ENCODE measurements at places on chromosomes 2 and 18. TPM values are rescaled to one million over a fixed set of nuclear protein-coding genes. Genes with fewer than 3 reads are reported as not detected.

The SCN9A gene
- 57.8 TPM for total RNA-seq

The RESP18 gene
- total RNA-seq: not detected

The SAG gene
- total RNA-seq: not detected

The PSD4 gene
- 1.2 TPM for total RNA-seq

The SGPP2 gene
- total RNA-seq: not detected

The IRS1 gene
- total RNA-seq: 10.4 TPM

The MYO1B gene
- 87.3 TPM for total RNA-seq

The KLHL14 gene
- total RNA-seq: not detected

The TXNDC2 gene
- not detected for total RNA-seq

The CELF4 gene
- total RNA-seq: not detected

The PPP1R7 gene
- total RNA-seq: 54.3 TPM

The PRSS56 gene
- total RNA-seq: not detected

The DSEL gene
- 33.4 TPM for total RNA-seq

The ADD2 gene
- not detected for total RNA-seq

The ZDBF2 gene
- total RNA-seq: 18.9 TPM

The CAVIN2 gene
- total RNA-seq: 6.2 TPM

The SLC30A3 gene
- 0.09 TPM for total RNA-seq

The GAREM2 gene
- total RNA-seq: 1.5 TPM

The KATNAL2 gene
- 0.89 TPM for total RNA-seq

The CCDC121 gene
- total RNA-seq: 0.83 TPM

The CFAP221 gene
- not detected for total RNA-seq

The CYP27C1 gene
- not detected for total RNA-seq

The TUBB8B gene
- total RNA-seq: not detected

The DAW1 gene
- total RNA-seq: 0.59 TPM

The SERPINB3 gene
- total RNA-seq: not detected

The MEP1B gene
- total RNA-seq: not detected

The UPP2 gene
- not detected for total RNA-seq

The GALR1 gene
- total RNA-seq: not detected

The RIT2 gene
- total RNA-seq: not detected

The MSH2 gene
- total RNA-seq: 20.2 TPM

The TUBB6 gene
- total RNA-seq: 411 TPM

The RPRD1A gene
- 93.5 TPM for total RNA-seq

The LIMS3 gene
- total RNA-seq: 3.6 TPM

The ANTXR1 gene
- 73.1 TPM for total RNA-seq

The TRIB2 gene
- 8.9 TPM for total RNA-seq

The MREG gene
- 2.7 TPM for total RNA-seq

The FER1L5 gene
- total RNA-seq: 0.59 TPM

The CNGA3 gene
- 0.05 TPM for total RNA-seq

The IL36B gene
- total RNA-seq: not detected

The TEX44 gene
- total RNA-seq: not detected

The SPC25 gene
- total RNA-seq: 3.6 TPM

The NAT8 gene
- not detected for total RNA-seq

The CD226 gene
- total RNA-seq: 6.4 TPM

The PTPRN gene
- 67.6 TPM for total RNA-seq

The FAM161A gene
- 2.4 TPM for total RNA-seq

The CAPN14 gene
- 0.14 TPM for total RNA-seq

The GPR45 gene
- total RNA-seq: not detected

The IL1RN gene
- total RNA-seq: not detected
